ENCODE measurements at places on chromosomes 4 and X.

DNA sequence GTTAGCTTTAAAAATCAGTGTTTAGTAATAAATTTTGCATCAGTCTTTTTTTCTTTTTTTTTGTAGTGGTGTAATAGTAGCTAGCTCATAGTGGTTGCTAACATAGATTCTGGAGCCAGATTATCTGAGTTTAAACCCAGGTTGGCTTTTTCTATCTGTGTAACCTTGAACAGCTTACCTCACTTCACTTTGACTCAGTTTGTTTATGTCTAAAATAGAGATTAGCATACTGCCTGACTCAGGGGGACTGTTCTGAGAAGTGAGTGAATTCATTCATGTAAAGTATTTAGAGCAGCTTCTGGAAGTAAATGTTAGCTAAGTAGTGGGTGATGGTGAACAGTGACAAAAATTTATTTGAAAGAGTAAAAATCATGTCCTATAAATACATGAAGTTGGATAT is 32.9 kb downstream of the CPEB2 start:
- DNase-seq: no peak

- no peak for DNase-seq
These were observed 3.3 kb downstream of the IL13RA1 start for GRCh38 chrX:118730500-118731247.

DNA sequence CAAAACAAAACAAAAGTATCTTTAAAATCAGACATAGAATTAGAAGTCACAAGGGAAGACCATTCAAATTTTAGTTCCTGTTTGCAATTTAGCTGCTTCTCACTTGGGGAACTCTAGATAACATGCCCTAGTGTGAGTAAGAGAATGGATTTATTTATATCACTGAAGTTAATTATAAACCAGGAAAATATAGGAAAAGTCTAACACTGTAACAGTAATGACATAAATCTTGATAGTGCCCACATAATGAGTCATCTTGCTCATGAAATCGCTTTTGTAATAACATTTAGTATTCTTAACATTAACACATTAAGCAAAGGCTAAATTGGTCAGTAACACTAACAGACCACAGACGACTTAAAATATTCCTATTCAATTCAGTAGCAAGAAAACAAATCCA is 710.7 kb downstream of the STPG2 start:
- no peak for DNase-seq

DNA sequence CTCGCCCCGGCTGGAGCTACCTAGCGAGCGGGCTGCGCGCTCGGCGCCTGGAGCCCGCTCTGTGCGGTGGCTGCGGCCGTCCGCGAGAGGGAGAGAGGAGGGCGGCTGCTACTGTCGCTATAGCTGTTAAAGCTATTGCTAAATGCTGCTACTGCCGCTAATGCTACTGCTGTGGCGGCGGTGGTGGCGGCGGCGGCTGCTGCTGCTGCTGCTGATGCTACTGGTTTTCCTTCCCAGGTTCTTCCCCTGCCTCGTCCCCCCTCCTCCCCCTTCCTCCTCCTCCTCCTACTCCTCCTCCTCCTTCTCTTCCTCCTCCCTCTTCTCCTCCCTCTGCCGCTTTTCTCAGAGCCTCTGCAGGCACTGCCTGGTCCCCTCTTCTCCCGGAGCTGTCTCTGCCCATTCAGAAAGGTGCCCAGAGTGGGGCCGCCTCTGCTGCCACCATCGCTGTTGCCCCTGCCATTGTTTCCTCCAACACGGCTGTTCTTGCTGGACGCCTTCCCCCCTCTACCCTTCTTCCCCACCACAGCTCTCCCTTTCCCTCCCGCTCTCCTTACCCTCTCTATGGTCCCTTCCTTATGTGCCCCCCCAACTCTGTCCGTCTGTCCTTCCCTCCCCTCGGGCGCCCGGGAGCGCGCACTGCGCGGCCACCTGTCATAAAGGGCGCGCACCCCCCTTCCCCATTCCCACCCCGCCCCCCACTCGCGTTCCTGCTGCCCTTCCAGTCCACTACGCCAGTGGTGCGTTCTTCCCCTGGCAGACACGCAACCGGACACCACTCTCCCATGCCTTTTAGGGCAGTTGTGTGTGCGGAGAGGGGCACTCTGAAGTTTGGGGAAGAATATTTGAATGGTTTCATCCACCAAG is at the start of gene NEXMIF:
NEXMIF (minus strand) TSS at position 228 of the 864 bp plus-strand sequence.
- no peak for DNase-seq

GRCh38 chr4:174490451-174490961 is 31.8 kb downstream of the HPGD start:
- no peak for DNase-seq

DNA sequence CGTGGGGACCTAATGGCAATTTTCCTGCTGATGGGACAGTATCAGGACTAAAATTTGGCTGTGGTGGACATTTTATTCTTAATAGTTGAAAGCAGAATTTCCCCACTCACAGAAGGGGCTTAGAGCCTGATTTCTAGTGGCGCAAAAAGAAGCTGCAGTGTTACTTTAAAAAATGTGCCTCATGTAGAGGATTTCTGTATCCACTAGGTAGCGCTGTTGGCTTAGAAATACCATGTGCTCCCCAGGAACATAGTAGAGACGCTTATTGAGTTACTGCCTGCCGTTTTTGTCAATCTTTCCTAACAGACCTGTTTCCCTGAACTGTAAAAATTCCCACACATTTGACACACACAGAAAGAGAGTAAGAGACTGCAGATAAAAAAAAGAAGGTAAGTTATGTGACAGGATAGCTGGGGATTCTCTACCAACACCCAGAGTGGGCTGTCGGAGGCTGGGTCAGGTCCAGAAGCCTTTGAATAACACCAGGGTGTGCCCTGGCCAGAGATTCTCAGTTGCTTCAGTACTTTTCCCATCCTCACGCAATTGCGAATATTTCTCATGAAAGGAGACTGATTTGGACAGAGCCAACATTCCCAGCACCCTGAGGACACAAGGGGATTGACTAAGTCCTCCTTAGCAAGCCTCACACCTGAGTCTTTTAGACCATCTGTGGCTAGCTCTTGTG is 88.4 kb downstream of the ZXDA start:
- no peak for DNase-seq

- DNase-seq: no peak
These were observed 55.6 kb downstream of the CYLC1 start for GRCh38 chrX:83916525-83916924.

- no peak for DNase-seq
These were observed 19.5 kb upstream of the HADH start for GRCh38 chr4:107970063-107970798.

DNA sequence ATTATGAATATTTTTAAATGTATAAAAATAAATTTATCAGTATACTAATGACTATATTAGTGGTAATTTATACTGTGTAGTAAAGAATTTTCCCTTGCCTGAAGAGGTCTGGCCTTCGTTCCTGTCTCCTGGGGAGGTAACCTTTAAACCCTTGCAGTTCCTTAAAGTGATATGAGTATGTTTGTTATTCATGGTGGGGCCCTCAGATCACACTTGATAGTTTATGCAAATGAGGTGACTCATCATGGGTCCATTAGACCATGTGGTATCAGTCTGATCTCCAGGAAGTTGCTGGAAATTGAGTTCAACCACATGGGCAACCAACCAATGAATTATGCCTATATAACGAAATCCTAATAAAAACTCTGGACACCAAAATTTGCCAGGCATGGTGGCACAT is 904.1 kb downstream of the RPA4 start:
- DNase-seq: no peak

DNA sequence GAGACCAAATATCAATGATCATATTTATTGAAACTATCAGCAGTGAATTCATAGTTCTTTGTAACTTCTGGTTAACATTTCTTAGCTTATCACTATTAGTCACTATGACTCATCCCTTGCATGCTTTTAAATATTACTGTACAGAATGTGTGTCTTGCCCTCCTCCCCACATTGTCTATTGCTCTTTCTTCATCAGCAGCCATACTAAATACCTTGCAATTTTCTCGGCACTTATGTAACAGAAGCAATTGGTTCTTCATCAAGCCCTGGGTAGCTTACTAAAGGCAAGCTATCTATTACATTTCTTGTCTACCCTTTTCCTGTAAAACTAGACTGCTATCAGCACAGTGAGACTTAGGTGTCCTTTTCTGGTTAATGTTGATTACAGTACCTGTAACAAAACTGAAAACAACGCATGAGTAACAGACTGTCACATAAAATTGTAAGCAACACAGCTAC is 8.2 kb downstream of the KLHL4 start:
- no peak for DNase-seq

GRCh38 chr4:83285055-83285407 is 433 bp upstream of the COQ2 start:
- no peak for DNase-seq

DNA sequence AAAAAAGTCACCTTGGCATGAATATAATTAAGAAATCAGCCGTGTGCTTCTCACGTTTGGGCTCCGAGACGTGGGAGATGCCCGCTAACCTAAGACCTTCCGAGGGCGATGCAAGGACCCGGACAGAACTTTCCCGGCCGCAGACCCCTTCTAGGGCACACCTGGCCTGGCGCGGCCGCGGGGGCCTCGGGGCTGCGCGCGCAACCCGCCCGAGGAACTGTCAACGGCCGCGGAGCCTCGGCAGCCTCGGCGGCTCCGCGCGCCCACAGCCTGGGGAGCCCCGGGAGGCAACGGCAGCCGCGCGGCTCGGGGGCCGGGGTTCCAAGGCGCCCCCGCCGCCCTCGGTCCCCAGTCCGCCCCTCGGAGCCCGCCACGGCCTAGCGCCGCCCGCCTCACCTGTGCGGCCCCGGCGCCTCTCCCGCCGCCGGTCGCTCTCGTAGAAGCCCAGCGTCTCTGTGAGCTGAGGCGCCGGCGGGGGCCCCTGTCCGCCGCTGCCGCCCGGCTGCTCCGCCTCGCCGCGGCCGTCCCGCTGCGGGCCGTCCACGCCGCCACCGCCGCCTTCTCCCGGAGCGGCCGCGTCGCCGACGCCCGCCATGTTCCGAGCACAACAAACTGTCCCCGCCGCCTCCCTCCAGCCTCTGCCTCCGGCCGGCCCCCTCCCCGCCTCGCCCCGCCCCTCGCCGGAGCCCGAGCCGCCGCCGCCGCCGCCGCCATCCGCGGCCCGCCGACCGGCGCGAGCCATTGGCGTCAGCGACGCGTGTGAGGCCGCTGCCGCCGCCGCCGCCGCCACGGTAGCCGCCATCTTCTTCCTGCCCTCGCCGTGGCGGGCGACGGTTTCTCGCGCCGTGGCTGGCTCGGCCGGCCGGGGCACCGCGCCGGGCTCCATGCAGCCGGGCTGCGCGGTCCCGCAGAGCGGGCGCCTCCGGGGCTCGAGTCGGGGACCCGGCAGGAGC is at the start of gene TAPT1:
TAPT1 (minus strand) TSS at position 609 of the 953 bp plus-strand sequence; CDS start at position 595, 14 bp downstream.
- peak; percentile 63 for DNase-seq

DNA sequence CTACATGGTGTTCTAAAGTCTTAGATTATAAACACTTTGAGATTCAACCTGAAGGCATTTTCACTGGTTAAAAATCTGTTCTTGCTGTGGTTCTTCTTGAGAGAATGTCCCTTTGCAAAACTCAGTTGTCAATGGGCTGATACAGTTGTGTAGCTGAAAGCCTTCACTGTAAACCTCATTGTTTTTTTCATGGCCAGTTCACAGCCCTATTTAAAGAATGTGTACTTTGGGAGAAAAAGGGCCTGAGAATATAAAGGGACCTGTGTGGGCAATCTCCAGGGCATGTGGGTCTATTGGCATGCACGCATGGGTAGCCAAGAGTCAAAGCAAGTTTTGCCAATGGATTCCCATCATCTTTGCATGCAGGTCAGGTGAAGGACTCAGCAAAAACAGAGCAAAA is 7.8 kb upstream of the MAP7D3 start:
- DNase-seq: no peak

Measured in T-helper 17 cell (primary cell).